Activated CD8-positive, alpha-beta T cell treated with anti-CD3 and anti-CD28 coated beads, Interleukin-2, amount 10 ng/mL, durations not matched to agents 7 days and 5 days (primary cell): ENCODE measurements at places on chromosomes 1 and 21.

- no peak for DNase-seq
These were observed 55.2 kb downstream of the PCNX2 start for GRCh38 chr1:233240371-233240770.

- no peak for DNase-seq
These were observed 31.8 kb upstream of the KCND3 start for GRCh38 chr1:112021263-112021662.

- DNase-seq = no peak
These were observed 19.6 kb upstream of the TACSTD2 start for GRCh38 chr1:58596631-58597052.

- no peak for DNase-seq
These were observed 623.2 kb upstream of the PKN2 start for GRCh38 chr1:88060750-88061491.
